ENCODE measurements at places on chromosomes 12 and 14.
A peak's percentile ranks its signal among the peaks of the same experiment; 100 is the strongest.

DNA sequence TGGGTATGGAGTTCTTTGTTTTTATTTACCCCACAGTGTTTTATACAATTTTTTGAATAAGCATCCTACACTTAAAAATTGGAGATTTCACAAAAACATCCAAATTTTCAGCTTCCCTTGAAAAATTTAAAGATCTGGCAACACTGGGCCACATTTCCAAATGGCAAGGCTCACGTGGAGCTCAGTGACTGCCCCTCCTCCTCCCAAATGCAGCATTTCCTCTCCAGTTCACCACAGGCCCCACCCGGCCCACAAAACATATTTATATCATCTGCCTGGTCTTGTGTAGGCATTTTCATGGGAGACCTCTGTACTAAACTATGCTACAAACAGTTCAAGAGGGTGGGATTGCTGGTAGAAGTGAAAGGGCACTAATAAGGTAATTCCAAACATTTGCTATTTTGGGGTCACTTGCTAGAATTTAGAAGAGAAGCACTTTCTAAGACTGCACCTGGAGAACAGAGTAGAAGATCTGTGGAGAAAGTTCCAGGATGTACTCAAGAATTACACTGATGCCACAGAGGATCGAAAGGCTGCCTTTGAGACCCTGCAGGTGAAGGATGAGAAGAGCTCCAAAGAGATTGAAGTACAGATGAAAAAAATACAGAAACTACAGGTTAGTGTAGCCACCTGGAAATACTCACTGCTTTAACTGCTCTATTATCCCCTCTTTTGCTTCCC lies 7.3 kb downstream of the FKBP11 start:
- DNase-seq: no peak

DNA sequence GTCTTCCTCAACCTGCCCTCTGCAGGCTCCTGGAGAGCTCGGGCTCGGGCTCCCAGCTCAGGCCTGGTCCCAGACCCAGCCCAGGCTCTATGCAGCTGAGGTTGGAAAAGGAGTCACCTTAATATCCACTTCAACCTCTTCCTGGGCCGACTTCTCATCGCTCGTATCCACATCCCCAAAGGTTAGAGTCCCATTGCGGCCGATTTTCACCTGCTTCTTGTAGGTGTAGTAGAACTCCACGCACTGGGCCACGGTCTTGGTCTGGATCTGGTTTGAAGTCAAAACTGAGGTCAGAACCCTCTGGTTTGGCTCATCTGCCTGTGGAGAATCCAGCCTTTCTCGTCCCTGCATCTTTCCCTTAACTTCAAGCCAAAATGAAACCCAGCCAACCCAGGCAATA lies 8.4 kb upstream of the PNMA1 start:
- DNase-seq: no peak

DNA sequence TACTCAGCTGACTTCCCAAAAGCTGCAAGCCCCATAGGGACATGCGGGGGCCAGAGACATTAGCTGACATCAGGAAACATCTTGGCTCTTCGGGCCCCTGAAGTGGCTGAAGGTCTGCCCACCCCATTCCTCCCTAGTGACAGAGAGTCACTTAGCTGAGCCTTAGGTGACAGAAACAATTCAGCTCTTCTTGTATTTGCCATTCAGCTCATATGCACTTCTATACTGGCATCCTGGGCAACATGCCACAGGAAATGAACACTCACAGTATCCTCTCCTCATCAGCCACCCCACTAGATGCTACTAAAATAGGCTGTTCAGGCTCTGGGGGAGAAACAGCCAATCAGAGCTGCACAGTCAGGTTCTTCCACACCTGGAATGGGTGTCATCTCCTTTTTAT lies 3.4 kb downstream of the DCTN2 start:
- no peak for DNase-seq

- DNase-seq: no peak
These were observed 61.6 kb downstream of the KSR2 start for GRCh38 chr12:117907108-117907689.

DNA sequence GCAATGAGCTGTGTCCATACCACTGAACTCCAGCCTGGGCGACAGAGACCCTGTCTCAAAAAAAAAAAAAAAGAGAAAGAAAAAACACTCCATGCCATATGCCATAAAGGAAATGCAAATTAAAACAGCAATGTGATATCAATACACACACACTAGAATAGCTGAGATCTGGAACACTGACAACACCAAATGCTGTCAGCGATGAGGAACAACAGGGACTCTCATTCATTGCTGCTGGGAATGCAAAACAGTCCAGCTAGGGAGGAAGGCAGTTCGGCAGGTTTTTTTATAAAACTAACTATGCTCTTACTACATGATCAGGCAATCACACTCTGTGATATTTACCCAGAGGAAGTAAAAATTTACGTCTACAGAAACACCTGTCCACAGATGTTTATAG lies 3.4 kb upstream of the ABCB9 start:
- no peak for DNase-seq

DNA sequence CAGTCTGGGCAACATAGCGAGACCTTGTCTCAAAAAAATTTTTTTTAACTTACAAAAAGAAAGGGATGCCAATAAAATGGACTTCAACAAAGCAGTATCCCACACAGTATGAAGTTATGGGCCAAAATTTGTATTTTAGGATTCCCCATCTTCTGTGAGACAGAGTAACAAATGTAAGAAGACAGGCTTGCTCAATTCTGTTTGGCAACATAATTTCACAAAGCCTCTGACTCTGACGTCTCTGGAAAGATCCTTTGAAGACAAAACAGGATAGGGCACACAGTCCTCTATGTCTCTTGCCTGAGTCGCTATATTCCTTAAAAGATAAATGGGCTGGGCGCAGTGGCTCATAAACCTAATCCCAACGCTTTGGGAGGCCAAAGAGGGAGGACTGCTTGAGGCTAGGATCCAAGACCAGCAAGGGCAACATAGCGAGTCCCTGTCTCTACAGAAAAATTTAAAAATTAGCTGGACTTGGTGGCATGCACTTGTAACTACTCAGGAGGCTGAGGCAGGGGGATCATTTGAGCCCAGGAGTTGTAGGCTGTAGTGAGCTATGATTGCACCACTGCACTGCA lies 1.1 kb upstream of the HOMEZ start:
- DNase-seq: no peak

GRCh38 chr12:17609153-17609552 lies 480.8 kb downstream of the RERGL start:
- no peak for DNase-seq

DNA sequence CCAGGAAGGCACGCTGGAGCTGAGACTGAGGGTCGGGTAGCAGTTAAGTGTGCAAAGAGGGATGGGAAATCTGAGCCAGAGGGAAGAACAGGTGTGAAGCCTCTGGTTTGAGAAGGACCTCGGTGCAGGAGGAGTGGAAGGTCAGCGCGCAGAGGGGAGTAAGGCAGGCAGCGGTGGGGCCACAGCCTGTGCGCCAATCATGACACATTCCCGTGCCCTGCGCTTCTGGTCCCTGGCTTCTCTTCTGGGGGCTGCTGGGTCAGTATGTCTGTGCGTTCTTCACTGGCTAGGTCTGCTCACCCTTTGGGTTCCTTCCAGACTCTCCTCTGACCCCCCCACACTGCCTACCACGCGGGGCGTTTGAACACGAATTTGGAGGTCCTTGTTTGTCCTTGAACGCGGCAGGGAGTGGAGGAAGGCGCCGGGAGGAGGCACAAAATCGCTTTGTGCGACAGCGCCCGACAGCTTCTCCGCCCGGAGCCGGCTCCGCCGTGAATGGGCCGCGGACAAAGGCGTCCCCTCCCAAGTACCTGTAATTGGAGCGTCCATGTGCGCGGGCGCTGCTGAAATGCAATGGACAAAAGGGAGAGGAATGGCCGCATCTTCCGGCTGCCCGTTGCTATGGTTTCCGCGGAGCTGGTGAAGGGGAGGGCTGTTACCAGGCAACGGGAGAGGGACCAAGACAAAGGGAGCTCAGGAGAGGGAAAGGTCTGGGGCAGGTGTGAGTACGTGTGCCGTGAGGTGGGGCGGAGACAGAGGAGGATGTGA lies 207.2 kb upstream of the SRRM4 start:
- DNase-seq: no peak

- no peak for DNase-seq
These were observed 184.3 kb upstream of the RTL1 start for GRCh38 chr14:101087614-101088394.

GRCh38 chr12:21910657-21911056 lies 30.6 kb downstream of the ABCC9 start:
- DNase-seq: no peak

DNA sequence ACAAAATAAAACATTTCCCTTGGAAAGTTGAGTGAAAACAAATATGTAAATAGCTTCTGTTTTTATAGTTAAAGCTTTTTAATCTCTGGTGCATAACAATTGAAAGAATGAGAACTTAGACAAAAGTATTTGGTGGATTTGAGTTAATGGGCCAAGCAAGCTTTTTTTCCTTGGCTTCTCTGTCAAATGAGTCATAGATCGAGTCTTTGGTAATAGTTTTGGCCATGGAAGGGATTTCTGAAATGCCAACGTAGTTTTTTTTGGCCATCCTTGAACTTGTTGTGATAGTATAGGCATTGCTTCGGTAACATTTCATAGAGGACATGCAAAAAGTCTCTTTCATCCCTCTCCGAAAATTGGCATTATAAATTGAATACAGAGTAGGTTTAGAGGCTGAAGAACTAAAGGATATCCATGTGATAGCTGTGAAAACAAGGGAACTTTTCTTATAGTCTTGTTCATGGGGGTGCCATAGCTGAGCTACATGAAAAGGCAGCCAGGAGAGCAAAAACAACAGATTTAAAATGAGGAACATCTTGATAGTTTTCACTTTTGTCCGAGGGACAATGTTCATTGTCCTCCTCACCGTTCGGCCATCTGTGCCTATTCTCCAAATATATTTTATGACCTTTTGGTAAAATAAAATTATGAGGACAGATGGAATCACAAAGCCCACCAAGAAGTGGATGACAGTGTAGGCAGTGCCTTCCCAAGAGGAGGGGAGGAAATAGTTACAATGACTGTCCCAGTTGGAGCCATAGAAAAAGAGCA lies 34.7 kb downstream of the GPR19 start:
- DNase-seq: no peak

GRCh38 chr14:56046996-56047395 lies 71.2 kb upstream of the PELI2 start:
- no peak for DNase-seq

DNA sequence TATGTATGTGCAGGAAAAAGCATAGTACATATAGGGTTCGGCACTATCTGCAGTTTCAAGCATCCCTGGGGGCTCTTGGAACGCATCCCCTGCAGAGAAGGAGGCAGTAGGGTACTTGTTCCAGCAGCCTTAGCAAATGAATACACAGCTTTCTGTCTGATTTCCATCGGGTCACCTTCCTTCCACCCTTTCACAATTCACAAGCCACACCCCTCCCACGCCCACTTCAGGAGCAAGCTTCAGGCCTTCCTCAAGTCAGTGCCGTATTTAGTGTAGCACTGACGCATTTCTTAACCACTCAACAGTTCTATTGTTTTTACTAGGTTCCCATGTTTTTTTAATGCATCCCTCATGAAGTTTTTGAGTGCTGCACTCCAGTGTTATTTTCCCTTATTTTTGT lies 64.2 kb downstream of the CLMN start:
- peak; percentile 88 for DNase-seq

GRCh38 chr12:112122823-112123690 lies 2.3 kb upstream of the TRAFD1 start:
- DNase-seq: no peak

- no peak for DNase-seq
These were observed 439 bp upstream of the TNFRSF1A start for GRCh38 chr12:6342140-6342889.

GRCh38 chr12:107448198-107448597 lies 237.4 kb upstream of the PWP1 start:
- DNase-seq: no peak

DNA sequence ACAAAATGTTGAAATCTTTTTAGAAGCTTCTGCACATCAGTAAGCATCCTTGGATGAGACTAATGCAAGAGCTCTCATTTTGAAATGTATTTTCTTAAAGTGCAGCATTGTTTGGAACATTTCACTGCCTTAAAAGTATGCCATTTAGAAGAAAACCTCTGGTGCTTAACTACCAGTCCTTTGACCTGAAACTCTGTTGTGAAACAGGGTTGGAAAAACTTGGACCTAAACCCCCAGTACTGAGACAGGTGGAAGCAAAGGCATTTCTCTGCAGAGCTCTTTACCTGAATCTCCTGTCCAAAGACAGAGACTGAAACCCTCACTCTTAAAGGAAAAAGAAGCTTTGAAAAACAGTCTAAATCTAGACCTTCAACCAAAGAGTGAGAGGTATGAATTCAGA lies 207.2 kb downstream of the NUBPL start:
- DNase-seq: no peak

GRCh38 chr12:28709986-28710685 lies 438.9 kb upstream of the FAR2 start:
- DNase-seq: no peak

- no peak for DNase-seq
These were observed at the start of gene SOCS2 for GRCh38 chr12:93571925-93572711. SOCS2 (plus strand) TSS chr12:93572675; CDS start chr12:93572898, 223 bp downstream.

- no peak for DNase-seq
These were observed 28.2 kb upstream of the CD27 start for GRCh38 chr12:6416596-6416995.

DNA sequence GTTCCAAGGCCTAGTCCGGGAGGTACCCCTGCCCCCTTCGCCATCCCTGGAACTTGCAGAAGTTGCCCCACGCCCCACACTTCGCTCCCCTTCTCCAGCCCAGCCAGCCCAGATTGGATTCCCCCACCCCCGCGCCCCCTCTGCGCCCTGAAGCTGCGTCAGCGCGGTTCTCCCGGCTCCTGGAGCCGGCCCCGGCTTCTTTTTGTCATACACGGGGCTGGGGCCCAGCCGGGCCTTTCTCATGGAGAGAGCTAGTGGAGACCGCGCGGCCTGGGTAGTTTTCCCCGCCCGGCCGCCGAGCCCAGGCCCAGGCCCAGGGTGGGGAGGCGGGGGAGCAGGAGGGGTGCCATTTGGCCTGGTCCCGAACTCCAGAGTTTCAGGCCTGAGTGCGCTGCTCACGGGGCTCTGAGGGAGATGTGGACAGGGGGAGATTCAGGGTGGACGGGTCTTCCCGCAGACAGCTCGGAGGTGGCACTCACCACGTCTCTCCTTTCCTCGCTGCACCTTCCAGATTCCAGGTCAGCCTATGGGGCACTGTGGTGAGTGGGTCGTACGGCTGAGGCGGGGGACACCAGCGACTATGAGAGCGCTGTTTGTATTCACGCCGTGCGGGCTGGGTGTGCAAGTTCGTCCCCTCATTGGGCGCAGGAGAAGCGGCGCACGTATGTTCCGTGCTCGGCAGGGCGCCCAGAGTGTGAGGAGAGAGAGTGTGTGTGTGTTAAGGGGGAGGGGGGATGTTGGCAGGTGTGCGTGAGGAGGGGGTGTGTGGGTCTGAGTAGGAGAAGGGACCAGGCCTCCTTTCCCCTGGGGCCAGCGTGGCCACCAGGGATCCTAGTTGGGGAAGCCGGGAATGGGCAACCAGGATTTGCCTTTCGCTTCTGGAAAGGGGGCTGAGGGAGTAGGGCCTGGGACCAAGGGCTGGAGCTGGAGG lies 785 bp upstream of the LHX5 start:
- DNase-seq: no peak

GRCh38 chr14:22505309-22505696 lies 83.7 kb downstream of the DAD1 start:
- no peak for DNase-seq

- no peak for DNase-seq
These were observed 41.9 kb upstream of the INF2 start for GRCh38 chr14:104647467-104648043.

- DNase-seq: no peak
These were observed 2.4 kb downstream of the NR4A1 start for GRCh38 chr12:52053536-52054209.

All from SK-N-MC (cell line).